Activated naive CD4-positive, alpha-beta T cell (primary cell): ENCODE measurements at places on chromosomes 2 and 18.

DNA sequence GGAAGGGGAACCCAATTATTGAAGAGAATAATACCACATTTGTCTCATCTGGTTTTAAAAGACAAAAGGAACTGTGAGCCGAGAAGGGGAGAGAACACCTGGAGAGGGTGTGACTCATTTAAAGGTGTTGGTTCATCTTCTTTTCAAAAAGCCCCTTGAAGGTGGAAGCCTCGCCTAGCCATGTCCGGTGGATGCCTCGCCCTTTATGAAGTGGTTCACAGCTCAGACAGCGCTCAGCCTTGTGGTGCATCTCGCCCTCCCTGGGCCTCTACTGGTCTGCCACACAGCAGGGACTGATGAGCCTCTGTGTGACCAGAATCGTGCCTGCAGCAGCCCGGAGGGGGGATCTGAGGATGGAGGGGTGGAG lies 290.0 kb upstream of the CXCR4 start:
- no peak for DNase-seq

- no peak for DNase-seq
Observed at GRCh38 chr2:20925265-20925889, 102.5 kb upstream of the LDAH start.

DNA sequence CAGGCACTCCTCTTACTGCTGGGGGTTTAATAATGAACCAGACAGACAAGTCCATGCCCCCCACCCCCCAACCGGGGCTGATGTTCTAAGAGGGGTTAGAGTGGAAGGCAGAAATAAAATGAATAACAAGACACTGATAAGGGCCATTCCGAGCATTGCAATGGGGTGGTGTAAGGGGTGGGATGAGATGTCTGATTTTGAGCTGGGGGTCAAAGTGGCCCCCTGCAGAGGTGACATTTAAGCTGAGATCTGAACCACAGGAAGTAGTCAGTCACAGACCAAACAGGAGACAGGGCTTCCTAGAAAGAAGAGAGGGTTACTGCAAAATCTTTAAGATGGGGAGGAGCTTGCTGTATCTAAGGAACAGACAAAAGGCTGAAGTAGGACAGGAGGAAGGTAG lies 180.6 kb upstream of the SH3BP4 start:
- DNase-seq, result no peak

DNA sequence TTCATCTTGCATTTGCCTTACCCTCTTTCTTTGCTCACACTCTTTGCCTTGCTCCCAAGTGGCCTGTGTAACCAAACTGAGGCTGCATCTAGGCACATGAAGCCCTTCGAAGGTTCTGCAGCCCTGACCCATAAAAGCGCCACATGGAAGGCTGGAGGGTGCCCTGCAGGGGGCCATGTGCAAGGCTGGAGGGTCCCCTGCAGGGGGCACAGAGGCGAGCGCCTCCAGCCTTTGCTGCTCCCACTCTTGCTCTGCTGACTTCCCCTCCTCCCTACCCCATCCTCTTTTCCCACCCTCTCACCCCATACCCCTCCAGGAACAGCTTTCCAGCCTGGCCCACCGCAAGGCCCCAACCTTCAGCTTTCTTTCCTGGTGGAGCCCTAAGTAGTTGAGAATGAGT lies 317.3 kb downstream of the CELF4 start:
- DNase-seq, result no peak

- no peak for DNase-seq
Observed at GRCh38 chr2:237616373-237616733, 11.0 kb upstream of the LRRFIP1 start.
